ENCODE measurements at places on chromosomes 7 and 10.

- DNase-seq: no peak
These were observed 65.0 kb downstream of the DNAJC12 start for GRCh38 chr10:67772894-67773511.

DNA sequence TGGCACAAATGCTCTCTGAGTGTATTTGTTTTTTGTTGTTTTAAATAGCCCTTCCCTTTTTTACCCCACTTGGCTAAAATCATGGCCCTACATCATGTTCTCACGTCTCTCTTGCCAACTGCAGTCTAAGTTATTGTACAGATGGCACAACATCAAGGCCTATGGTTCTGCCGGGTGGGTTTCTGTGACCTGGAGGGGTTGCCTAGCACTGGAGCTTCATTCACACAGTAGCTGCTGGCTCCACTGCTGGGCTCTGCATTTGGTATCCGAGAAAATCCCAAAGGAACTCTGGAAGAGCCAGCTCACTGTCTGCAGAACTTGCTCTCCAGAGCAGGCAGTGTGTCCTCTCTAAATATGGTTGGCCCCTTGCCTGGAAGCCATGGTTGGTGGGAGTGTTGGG lies 120.6 kb downstream of the LRRC4 start:
- no peak for DNase-seq

DNA sequence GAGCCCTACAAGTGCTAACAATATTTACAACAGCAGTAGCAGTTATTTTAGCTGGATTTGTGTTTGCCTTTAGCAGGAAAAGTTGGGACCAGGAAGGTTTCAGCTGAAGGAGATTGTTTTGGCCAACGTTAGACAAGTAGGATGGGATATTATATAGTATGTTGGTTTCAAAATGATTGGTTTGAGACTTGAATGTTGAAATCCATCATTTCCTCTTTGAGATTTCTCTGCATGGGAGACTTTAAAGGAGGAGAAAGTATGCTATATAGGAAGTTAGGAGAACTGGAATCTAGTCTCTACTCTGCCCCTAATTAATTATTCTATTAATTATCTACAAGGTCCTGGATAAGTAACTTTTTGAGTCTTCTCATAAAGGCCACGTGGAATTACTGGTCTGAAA lies 263.8 kb downstream of the PTEN start:
- DNase-seq: no peak

GRCh38 chr10:119103903-119104653 lies at the start of gene DENND10:
Gene DENND10 (plus strand): TSS chr10:119104113. CDS start chr10:119104143, 30 bp downstream.
- DNase-seq: peak; percentile 63

GRCh38 chr10:31972519-31973041 lies 43.9 kb upstream of the ARHGAP12 start:
- no peak for DNase-seq

DNA sequence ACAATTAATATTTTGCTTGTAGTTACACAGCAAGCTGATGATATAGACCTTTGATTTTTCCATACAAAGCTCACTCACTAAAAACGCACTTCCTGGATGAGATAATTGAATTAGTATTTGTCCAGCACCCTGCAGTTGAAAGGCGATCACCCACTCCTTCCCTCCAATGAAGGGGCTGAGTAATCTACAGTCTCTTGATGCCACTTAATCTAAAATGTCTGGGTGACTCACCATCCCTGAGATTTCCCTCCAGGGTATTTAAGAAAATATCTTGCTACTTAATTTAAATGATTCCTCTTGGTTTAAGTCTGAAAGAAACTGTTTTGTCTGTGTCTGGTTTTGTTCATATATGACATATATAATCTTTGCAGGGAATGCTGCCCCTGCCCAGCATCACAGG lies 515.3 kb downstream of the GRID1 start:
- DNase-seq: no peak

- DNase-seq: peak; percentile 12
These were observed at the start of gene LRRN3 for GRCh38 chr7:111090846-111091245. Gene LRRN3 (plus strand): TSS chr7:111091127. CDS start chr7:111122773, 31,646 bp downstream.

GRCh38 chr10:91798649-91799611 lies 704 bp downstream of the TNKS2 start:
- peak; percentile 65 for DNase-seq

DNA sequence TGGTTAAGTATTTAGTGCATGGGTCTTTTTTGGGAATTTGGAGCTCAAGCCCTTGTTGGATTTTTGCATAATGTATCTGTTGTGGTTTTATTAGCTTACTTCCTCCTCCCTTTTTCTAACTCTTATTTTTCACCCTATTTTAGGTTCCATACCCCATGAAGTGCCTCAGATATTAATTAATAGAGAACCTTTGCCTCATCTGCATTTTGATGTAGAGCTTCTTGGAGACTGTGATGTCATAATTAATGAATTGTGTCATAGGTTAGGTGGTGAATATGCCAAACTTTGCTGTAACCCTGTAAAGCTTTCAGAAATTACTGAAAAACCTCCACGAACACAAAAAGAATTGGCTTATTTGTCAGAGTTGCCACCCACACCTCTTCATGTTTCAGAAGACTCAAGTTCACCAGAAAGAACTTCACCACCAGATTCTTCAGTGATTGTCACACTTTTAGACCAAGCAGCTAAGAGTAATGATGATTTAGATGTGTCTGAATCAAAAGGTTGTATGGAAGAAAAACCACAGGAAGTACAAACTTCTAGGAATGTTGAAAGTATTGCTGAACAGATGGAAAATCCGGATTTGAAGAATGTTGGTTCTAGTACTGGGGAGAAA lies 28.0 kb downstream of the SIRT1 start:
- no peak for DNase-seq

DNA sequence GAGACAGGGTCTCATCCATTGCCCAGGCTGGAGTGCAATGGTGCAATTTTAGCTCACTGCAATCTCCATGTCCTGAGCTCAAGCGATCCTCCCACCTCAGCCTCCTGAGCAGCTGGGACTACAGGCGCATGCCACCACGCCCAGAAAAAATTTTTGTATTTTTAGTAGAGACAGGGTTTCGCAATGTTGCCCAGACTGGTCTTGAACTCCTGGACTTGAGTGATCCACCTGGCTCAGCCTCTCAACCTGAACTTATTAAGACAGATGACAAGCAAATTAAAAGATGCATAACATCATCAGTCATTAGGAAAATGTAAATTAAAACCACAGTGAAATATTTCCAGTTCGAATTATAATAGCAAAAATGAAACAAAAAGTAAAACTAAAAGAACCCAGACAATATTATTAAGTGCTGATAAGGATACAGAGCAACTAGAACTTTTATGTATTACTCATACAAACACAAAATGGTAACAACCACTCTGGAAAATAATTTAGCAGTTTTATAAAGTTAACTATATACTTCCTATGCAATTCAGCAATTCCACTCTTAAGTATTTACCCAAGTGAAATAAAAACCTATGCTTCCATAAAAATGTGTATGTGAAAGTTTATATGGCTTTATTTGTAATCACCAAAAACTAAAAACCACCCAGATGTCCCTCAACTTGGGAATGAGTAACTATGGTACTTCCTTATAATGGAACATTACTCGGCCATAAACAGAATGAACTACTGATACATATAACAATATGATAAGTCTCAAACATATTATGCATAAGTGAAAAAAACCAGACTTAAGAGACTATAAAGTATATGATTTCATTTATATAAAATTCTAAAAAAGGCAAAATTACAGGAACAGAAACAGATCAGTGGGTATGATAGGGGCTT lies 15.3 kb downstream of the ZFAND4 start:
- DNase-seq: no peak

DNA sequence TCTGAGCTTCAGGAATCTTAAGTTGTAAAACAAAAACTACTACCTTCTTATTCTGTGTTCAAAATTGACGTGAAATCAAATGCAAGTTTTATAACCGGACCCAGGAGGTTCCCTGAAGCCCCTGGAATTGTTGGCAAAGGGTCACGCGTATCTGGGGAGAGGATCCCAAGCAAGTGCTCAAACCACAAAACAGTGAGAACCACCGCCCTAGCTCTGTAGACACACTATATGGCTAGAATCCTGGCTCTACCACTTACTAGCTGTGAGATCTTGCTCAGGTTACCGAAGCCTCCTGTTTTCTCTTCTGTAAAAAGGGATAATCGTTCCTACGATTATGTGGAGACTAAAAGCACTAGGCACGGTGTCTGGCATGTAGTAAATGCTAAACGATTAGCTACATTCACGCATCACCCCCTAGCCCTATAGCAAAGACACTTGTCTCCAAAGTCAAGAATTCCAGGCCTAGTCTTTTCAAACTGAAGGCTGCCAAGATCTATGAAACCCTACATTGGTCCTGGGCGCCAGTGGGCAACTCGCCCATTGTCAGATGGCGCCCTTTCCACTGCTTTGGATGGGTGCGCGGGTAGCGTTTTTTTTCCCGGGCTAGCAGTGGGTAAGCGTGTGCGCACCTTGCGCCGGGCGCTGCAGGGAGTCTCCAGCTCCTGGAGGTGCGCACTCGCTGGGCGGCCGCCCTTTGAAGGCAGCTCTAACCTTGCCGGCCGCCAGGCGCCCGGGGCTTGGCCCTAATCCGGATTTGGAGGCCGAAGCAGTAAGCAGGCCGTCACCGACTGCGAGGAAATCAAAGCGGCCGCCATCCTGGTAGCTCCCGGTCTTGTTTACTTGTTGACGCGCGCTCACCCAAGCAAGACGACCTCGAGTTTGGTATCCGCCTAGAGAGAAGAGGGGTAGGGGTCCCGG lies 11.6 kb upstream of the NKX2-3 start:
- DNase-seq: no peak

DNA sequence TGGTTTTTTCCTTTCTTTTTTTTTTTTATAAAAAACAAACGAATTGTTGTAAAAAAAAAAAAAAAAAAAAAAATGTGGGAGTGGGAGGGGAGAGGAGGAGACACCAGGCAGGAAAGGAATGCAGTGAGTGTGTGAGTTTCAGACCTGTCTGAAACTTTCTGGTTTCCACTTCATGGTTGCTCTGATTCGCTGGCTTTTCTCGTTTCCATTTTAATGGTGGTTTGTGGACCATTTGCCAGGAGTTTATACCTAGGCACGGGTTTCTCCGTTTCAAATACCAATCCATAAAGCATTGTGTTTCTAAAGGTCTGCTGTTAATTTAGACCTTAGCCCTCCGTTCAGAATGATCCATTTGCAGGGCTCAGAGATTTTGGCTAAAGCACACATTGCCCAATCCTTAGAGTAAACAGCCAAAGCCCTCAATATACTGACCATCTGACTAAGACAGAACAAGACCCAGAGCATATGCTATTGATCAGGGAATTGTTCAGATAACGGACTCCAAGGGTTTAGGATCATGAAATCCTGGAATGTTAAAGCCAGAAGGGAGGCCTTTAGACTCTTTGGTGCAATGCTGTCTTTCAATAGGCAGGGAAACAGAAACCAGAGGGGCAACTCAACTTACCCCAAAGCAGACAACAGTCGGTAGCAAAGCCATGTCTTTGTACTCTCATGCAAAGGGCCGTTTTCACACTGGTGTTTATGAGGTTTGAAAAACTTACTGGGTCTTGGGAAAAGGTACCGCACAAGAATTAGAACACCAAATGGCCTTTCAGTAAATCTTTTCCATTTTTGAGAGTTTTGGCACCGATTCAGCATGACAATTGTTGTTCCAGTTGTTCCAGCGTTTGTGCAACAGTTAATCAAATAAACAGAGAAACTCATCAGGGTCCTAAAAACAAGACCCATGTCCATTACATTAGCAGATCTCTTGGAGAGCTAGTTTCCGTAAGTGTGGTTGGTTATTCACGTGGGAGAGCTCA lies 94.3 kb upstream of the AGBL3 start:
- DNase-seq: no peak

GRCh38 chr7:130371046-130371445 lies 9.2 kb upstream of the CPA1 start:
- DNase-seq: no peak

DNA sequence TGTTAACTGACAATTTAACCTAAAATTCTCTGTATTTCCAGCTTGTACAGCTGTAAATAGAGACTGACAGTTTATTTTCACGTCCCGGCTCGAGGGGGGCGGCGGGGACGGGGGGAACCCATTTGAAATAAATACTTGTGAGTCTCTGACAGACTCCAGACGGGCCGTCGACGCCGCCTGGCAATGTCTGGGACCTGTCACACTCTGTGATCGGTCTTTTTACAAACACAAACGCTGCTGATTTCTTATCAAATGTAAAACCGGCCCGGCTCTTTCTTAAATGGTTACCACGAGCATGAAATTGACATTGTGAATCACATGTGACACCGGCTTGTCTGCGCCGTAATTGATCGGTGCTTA lies 57.0 kb downstream of the UNCX start:
- DNase-seq: no peak

DNA sequence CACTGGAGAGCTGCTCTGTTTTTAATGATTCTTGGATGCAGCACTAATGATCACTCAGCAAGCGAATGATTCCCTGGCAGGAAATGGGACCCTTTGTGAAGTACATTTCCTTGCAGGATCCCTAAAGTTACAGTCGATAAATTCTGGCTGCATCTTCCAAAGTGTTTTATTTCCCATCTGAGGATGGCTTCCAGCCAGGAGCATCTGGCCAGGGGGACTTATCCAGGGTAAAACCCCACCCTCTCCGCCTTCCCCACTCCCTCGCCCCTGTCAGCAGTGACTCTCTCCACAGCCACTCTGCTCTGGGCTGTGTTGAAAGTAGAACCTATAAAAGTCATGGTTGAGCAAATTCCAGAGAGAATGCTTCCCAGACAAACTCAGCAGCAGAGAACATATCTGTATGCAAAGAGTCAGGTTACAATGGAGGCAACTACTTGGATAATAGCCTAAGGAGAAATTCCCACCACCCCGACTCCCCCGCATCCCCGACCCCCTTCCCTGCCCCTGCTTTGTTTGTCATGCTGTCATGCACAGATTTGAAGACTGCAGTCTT lies 111.0 kb upstream of the ANLN start:
- DNase-seq: no peak

DNA sequence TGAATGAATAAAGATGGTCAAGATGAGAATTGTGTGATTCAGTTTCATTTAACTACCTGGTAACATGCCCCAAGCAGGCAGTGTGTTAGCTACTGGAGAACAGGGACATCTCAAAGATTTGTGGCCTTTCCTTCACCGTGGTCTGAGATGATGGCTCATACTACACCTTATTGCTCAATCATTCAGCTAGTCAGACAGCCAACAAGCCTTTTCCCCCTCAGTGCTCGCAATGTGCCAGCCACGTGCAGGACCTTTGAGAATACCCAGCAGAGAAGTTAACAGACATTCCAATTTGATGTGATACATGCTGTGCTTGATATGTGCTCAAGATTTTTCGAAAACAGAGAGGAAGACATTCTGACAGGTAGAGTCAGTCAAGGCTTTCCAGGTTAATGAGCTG lies 562.8 kb downstream of the SUGCT start:
- no peak for DNase-seq

- no peak for DNase-seq
These were observed 26.5 kb downstream of the FAM204A start for GRCh38 chr10:118315629-118316028.

GRCh38 chr10:43962346-43963191 lies 313.9 kb upstream of the ZNF32 start:
- no peak for DNase-seq

- no peak for DNase-seq
These were observed 27.1 kb upstream of the CC2D2B start for GRCh38 chr10:95880704-95881103.

- no peak for DNase-seq
These were observed 407 bp downstream of the ELN start for GRCh38 chr7:74028321-74028838.

Data from T-cell (primary cell).